ENCODE measurements at places on chromosomes 12 and 14.

DNA sequence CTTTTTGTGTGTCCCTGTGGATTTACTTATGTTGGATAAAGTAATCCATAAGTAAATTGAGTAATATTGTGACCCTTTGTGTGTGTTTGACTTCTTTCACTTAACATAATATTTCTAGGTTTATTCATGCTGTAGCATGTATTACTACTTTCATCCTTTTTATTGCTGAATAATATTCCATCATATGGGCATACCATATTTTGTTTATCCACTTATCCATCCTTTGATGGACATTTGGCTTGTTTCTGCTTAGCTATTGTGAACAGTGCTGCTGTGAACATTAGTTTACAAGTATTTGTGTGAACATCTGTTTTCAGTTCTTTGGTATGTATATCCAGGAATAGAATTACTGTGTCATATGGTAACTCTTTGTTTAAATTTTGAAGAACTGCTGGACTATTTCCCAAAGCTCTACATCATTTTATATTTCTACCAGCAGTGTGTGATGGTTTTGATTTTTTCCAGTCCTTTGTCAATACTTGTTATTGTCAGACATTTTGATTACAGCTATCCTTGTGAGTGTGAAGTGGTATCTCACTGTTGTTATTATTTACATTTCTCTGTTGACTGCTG, 25.2 kb downstream of the G2E3 start:
- DNase-seq = no peak

DNA sequence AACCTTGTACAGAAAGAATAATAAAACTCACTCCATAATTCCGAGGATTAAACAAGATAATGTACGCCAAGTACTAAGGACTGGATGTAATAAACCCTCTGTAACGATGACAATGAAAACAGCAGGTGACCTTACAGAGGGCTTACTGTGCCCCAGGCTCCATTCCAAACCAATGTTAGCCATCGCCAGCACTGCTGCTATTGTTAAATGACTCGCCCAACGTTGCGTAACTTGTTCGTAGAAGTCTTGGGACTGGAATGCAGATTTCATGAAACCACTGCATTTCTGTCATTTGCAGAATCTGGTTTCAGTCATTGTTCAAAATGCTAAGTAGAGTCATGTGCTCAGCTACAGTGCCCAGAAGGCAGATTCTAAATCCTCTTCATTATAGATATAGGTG, 728 bp upstream of the STON2 start:
- no peak for DNase-seq

GRCh38 chr12:12880537-12880936, 10.8 kb upstream of the GPRC5A start:
- DNase-seq = no peak

DNA sequence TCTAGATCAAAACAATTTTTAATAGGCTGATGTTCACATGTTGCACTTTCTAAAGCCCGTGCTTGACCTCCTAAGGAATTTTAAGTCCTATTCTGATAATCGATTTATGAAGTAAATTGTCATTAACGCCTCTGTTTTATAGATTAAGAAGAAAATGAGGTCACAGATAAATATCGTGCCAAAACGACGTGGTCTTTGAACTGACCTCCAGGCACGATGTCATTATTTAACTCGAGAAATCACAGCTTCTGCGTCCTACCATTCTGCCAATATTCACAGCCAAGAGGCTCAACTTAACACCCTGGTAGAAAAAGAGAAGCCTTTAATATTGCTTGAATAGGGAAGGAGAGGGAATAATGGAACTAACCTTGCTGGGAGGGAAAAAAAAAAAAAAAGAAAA, 888 bp upstream of the EEA1 start:
- no peak for DNase-seq

DNA sequence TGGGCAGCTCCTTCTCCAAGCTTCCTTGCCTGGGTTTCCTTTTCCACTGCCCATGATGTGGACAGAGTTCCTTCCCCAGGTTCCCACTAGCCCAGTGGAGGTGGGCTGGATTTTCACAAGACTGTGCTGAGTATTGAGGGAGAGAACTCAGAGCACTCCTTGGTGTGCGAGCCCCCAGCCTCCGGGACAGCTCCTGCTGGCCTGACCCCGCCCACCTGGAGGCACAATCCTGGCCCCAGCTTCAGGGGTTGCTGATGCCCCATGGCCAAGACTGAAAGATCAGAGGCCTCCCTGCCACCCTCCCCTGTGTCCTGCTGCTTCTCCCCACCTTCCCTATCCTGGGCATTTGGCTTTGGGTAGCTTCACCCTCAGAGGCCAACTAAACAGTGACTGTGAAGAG, 7.7 kb downstream of the KCNH3 start:
- DNase-seq = no peak

GRCh38 chr14:23561259-23561658, 5.2 kb downstream of the THTPA start:
- DNase-seq = no peak

DNA sequence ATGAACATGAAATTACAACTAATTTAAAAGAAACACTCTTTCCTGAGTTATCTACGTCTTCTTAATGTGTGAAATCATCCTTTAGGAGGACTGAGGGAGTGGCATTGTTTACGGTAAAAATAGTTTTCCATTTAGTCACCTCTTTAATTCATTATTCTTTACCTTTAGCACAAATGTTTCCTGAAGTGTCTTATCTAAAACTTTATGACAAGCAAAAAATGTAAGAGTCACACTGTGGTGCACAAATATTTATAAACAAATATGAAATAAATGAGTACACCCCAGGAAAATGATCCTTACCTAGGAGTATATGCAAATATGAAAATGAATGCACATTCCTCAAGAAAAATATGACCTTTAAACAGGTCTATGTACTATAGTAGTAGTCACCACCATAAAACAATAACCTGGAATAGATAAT, 104.6 kb downstream of the PTPRR start:
- no peak for DNase-seq

GRCh38 chr12:100555722-100556121, 17.8 kb upstream of the GAS2L3 start:
- no peak for DNase-seq

GRCh38 chr12:18718462-18718861, 19.4 kb downstream of the PLCZ1 start:
- no peak for DNase-seq

- no peak for DNase-seq
These were observed 45.7 kb upstream of the CLMN start for GRCh38 chr14:95365401-95365800.

DNA sequence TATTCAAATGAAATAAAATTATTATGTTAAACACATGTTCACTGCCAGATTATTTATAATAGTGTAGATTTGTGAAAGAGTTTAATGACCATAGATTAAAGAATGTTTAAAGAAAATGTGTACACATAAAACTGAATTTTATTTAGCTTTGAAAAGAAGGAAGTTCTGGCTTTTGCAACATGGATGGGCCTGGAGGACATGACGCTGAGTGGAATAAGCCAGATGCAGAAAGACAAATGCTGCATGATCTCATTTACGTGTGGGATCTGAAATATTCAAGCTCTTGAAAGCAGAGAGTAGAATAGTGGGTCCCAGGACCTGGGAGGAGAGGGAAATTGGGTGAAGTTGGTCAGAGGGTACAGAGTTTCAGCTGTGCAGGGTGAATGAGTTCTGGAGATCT, 1261.2 kb downstream of the TMEM121 start:
- DNase-seq = no peak

GRCh38 chr12:67640863-67641262, 7.7 kb upstream of the DYRK2 start:
- no peak for DNase-seq

DNA sequence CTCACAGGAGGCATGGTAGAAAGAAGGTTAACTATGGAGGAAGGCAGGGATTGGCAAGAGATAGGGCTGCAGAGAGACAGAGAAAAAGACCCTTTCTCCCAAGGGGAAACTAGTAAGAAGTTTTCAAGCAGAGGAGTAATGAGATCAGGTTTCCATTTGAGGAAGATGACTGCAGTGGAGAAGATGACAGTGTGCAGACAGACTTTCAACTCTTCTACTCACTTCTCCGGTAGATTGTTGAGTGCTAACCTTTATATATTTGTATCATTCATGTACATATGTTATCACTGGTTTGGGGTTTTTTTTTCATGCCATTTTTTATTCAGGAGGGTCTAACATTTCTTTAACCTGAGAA, 5.9 kb upstream of the B3GNT4 start:
- no peak for DNase-seq

DNA sequence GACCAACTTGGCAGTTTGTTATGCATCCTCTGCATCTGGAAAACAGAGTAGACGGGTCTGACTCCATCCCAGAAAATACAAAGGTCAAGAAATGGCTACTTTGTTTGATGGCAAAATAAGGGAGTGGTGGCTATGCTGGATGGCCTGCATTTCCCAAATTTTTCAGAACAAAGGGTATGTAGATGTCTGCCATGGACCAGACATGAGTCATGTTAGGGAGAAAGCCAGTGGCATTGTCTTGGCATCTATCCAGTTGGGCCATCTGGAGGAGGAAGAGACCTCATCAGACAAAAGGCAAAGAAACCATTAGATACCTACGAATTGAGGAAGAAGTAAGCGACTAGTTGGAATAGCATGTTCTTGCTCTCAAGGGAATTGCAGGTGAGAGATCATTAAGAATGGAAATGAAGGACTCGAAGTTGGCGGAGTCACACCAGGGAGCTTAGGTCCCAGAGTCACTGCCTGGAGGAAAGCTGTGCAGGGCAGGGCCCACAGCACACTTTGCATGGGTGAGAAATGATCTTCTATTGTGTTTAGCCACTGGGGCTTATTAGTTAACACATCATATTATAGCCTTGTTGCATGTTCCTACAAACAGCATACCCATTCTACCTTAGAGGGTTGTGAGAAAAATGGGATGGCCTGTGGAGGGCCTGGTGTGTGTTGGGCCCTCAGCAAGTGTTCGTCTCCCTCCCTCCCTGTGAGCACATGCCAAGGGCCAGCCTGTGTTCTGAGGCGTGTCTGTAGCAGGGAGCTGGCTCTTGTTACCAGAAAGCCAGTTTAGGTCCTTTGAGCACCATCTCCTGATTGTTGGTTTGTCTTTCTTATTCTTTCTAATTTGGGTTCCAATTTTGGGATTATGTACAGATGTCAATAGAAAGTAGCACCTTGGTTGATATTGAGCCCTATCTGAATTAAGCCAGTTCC, 119.4 kb downstream of the KTN1 start:
- DNase-seq = no peak

GRCh38 chr14:41873686-41874317, 267.1 kb downstream of the LRFN5 start:
- no peak for DNase-seq

DNA sequence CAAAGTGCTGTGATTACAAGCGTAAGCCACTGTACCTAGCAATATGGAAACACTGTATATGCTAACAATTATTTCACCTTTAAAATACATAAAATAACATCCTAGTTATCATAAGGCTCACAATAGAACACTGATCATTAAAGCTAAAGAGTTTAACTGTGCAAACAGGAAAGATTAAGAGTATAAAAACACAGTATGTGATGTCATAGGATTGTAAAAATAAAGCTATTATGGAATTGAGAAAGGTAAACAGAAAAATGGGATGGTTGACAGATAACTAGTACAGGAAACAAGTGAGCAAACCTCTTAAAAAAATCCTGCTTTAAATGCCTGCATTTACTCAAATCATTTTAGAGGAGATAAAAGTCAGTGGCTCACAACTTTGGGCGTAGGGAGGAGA, 10.8 kb upstream of the IPO8 start:
- DNase-seq = no peak

- no peak for DNase-seq
These were observed 12.2 kb upstream of the NID2 start for GRCh38 chr14:52080808-52081755.

DNA sequence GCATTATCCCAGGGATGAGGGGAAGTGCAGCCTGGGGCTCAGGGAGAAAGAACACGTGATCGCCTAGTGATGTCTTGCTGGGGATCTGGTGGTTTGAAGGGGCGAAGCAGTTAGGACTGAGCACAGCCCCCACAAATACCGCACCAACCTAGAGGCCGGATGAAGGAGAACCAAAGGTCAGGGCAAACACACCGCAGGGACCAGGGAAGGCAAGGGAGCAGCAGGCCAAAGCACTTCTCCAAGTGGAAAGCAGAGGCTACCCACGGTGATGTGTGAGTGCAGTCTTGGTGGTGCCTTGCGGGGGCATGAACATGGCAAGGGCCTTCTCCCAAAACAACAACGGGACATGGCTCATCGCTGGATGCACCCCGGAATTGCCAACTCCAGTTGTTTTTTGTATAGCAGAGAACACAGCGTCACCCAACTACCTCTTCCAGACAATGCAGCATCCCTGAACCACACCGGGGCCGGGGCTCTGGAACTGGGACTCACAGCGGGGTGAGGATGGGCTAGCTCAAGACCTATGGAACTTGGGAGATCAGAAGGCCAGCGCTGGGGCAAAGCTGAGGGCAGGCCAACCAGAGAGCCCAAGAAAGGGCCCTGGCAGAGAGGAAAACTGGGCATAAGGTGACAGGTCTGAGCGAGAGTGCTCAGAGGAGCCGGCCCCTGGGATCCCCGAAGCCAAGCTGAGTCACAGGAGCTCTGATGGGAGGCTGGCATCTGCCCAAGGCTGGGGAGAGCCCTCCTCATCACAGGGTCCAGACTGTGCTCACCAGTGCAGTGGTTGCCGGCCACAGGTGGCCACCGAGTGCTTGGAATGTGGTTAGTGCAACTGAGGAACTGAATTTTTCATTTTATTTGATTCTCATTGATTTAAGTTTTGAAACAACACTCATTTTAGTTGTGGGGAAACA, 11.1 kb downstream of the GALNT16 start:
- DNase-seq = no peak

DNA sequence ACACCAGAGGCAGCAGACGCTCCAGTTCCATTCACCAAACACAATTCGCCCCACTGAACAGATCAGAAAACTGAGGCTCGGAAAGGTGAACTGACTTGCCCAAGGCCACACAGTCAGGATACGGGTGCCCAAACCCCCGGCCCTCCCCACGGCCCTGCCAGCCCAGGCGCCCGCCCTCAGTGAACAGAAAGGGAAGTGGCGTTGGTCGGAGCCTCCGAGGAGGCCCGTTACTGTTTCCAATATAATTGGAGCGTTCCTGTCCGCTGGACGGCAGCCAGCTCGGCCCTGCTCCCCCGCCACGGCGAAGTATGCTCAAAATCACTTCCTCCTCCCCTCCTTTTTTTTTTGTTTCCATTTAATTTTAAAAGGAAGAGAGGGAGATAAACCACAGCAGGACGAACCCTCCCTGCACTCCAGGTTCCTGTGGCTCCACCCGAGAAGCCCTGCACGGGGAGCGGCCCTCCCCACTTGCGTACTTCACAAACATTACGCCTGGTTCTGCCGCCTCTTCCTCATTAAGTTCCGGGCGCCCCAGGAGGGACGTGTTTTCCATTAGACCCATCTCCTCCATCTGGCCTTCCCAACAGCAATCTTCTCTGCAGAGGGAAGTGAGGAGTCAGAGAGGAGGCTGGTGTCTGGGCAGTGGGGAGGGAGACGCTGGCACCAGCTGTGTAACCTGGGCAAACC, 61.1 kb downstream of the NCOR2 start:
- no peak for DNase-seq

GRCh38 chr14:69701857-69702256, 65.1 kb upstream of the SRSF5 start:
- no peak for DNase-seq

GRCh38 chr12:52415870-52416750, 10.0 kb upstream of the KRT82 start:
- DNase-seq = no peak
